Lower lobe of right lung (tissue), 2 donors: ENCODE measurements at places on chromosomes 11 and 22. TPM values are rescaled to one million over a fixed set of nuclear protein-coding genes. Genes with fewer than 3 reads are reported as not detected.

SCO2 gene
- total RNA-seq, result 4.9 TPM

LIF gene
- total RNA-seq, result 3.1 TPM

MFNG gene
- 71.0 TPM for total RNA-seq

TUB gene
- total RNA-seq, result 5.2 TPM

TRPC6 gene
- total RNA-seq, result 13.9 TPM

RGL4 gene
- total RNA-seq, result 1.9 TPM

NXPE2 gene
- total RNA-seq, result 0.38 TPM

B3GAT1 gene
- 1.4 TPM for total RNA-seq

KCNQ1OT1 gene
- 1.6 TPM for total RNA-seq

EHBP1L1 gene
- 110 TPM for total RNA-seq

CYP2D6 gene
- 1.4 TPM for total RNA-seq

RFPL3 gene
- total RNA-seq, result not detected

PRG2 gene
- total RNA-seq, result not detected

MS4A14 gene
- 19.4 TPM for total RNA-seq

ALKBH8 gene
- total RNA-seq, result 8.5 TPM

KCTD21 gene
- total RNA-seq, result 10.4 TPM

FJX1 gene
- 1.5 TPM for total RNA-seq

MYBPC3 gene
- total RNA-seq, result 0.86 TPM

MMP20 gene
- total RNA-seq, result not detected

RAC2 gene
- total RNA-seq, result 111 TPM

SLC22A12 gene
- total RNA-seq, result not detected

HPX gene
- 1.7 TPM for total RNA-seq

OR52I1 gene
- total RNA-seq, result not detected

RASGRP2 gene
- 30.4 TPM for total RNA-seq

FGF3 gene
- total RNA-seq, result not detected

CECR2 gene
- 10.9 TPM for total RNA-seq

PHLDA2 gene
- 7.2 TPM for total RNA-seq

STK33 gene
- 17.3 TPM for total RNA-seq

SHANK2 gene
- 59.8 TPM for total RNA-seq

GSTT2 gene
- total RNA-seq, result 3.0 TPM

DBX1 gene
- total RNA-seq, result not detected

INPP5J gene
- 4.6 TPM for total RNA-seq

PATE2 gene
- total RNA-seq, result not detected

SCUBE1 gene
- 16.6 TPM for total RNA-seq

GPR83 gene
- total RNA-seq, result not detected

BATF2 gene
- total RNA-seq, result 8.6 TPM

GRAP2 gene
- total RNA-seq, result 9.5 TPM

PHF5A gene
- 31.1 TPM for total RNA-seq

RFPL2 gene
- total RNA-seq, result not detected

MUS81 gene
- 52.8 TPM for total RNA-seq

SLC5A1 gene
- total RNA-seq, result 1.8 TPM

RBMXL2 gene
- total RNA-seq, result not detected
